GM23338 (cell line): ENCODE measurements at places on chromosomes 6 and 20. TPM values are rescaled to one million over a fixed set of nuclear protein-coding genes. Genes with fewer than 3 reads are reported as not detected.

The PROKR2 gene
- 1.8 and 1.9 TPM in 2 replicates for polyA plus RNA-seq

The RAET1E gene
- polyA plus RNA-seq, result not detected in 2 replicates

The LRRC1 gene
- 11.3 TPM in 2 replicates for polyA plus RNA-seq

The SLC22A16 gene
- 0.24 and 0.37 TPM in 2 replicates for polyA plus RNA-seq

The CEP85L gene
- 9.1 and 10.8 TPM in 2 replicates for polyA plus RNA-seq

The PPT2 gene
- polyA plus RNA-seq, result 8.9 and 10.1 TPM in 2 replicates
